ENCODE measurements at places on chromosomes 4 and X.
A peak's percentile ranks its signal among the peaks of the same experiment; 100 is the strongest.

DNA sequence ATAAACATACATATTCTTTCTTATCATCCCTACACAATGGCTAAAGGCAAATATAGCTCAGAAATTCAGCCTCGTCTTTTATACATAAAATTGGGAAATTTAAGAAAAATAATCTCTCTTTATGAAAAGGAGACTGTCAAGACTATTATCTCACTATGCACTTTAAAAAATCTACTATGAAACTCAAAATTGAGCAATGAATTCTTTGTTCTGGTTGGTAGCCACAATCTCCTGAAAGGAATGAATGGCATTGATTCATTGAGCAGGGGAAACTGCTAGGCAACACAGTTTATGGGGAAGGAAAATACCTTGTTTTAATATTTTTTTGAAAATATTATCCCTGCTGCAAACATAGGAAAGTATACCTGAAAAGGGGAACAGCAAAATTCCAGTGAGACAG lies 397.1 kb downstream of the RAB28 start:
- DNase-seq, result no peak

- DNase-seq, result no peak
Measured at GRCh38 chr4:94852616-94853015, 94.9 kb downstream of the BMPR1B start.

DNA sequence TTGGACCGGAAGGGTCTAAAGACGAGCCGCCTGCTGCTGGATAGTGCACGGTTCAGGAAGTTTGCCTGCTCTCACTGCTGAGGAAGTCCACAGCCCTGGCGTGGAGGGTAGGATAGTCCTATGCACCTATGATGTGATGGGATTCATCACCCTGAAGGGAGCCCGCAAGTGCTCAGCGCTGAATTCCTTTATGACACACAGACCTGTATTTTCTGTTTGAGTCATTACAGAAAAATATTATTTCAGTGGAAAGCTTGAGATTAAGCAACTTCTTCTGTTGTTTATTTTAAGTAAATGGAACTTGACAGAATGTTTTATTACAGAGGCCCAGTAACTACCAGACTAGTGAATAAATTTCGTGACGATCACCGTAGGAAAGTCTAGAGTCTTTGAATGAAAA lies 123.2 kb downstream of the TRIML1 start:
- DNase-seq, result no peak

DNA sequence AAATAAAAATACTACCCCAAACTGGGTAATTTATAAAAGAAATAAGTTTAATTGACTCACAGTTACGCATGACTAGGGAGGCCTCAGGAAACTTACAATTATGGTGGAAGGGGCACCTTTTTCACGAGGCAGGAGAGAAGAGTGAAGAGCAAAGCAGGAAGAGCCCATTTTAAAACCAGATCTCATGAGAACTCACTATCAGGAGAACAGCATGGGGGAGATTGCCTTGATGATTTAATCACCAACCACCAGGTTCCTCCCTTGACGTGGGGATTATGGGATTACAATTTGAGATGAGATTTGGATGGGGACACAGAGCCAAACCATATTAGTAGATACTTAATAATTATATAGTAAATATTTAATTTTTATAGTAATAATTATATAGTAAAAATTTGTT lies 10.1 kb downstream of the CISD2 start:
- no peak for DNase-seq

DNA sequence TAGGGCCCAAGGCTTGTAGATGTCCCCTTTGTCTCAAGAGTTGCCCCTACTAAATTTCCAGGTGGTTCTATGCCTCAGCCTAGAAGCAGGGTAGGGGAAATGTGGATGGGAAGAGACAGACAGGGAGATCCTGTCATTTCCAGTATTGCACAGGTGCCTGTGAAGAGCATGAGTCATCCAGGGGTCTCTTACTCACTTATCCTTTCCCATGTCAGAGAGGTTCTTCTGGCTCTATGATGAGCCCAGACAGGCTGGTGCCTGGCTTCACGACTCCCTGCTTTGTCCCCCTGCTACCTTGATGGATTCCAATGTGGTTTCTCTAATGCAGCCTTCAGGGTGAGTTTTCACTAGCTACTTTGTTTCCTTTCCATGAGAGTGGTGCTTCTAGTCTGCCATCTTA lies 35.2 kb upstream of the DDX60 start:
- no peak for DNase-seq

DNA sequence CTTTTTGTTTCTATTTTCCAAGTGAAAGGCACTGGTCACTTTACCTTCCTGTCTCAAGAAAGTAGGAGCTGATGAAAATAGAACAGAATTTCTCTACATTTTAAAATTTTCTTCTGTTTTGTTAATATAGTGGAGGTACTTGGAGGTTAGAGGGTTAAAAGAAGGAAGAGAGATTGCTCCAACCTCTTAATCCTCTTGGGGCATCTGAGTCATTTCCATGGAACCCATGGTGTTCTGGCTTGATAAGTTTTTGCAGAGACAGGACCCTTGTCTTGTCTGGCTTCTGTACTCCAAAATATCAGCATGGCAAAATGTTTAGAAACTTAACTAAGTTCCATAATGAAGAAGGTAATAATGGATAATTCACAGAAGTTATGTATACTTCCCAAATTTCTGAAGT lies 727.2 kb downstream of the C4orf33 start:
- no peak for DNase-seq

DNA sequence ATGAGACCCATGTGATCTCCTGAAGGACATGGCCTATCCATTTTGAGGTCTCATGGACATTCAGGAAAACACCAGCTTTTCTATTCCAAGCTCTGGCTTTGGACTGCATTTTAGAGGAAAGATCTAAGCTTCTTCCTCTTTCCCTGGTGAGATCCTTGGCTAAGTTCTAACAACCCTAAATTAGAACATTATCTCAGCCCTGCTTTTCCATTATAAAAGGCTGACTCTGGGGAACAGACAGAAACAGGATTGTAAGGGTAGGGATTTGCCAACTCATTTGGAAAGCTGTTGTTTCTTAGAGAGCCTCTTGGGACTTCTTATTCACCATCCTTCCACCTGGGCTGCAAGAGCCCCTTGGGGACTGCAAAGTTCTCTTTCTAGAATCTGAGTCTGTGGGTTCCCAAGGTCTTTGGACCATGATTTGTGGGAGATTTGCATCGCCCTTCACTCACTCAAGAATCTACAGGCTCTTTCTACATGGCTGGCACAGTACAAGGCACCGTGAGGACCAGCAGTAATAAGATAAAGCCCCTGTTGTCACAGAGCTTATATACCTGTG lies 146.9 kb downstream of the FNIP2 start:
- no peak for DNase-seq

- no peak for DNase-seq
Measured at GRCh38 chrX:46704767-46705386, 54.0 kb downstream of the SLC9A7 start.

GRCh38 chr4:183396227-183396637 lies 48.2 kb upstream of the CDKN2AIP start:
- DNase-seq, result no peak

DNA sequence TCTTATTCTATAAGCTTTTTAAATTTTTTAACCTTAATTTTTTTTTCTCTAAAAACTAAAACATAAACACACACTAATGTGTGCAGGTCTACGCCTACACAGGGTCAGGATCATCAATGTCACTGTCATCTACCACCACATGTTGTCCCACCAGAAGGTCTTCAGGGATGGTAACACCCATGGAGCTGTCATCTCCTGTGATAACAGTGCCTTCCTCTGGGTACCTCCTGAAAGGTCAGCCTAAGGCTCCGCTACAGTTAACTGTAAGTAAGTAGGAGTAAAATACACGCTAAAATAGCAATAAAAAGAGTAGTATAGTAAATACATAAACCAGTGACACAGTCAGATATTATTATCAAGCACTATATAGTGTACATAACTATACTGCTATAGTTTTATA lies 45.9 kb upstream of the GPRIN3 start:
- no peak for DNase-seq

DNA sequence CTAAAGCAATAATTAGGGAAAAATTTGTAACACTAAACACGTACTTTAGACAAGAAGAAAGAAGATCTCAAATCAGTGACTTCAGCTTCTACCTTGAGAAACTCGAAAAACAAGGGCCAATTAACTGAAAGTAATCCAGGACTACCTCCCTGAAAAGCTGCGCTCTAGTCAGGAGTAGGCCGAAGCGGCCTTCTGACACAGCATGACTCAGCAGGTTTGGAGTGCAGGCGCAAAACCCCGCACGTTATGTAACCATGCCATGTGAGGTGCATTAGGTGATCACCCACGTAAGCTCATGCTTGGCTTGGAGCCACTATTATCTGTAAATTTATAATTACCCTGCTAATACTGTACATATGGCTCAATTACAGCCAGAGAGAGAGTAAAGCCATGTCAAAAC lies 52.8 kb upstream of the CCDC149 start:
- no peak for DNase-seq

- DNase-seq, result no peak
Measured at GRCh38 chr4:4338210-4339001, 48.4 kb downstream of the ZBTB49 start.

GRCh38 chr4:40856277-40856839 lies 106.6 kb downstream of the NSUN7 start:
- no peak for DNase-seq

- DNase-seq, result no peak
Measured at GRCh38 chr4:48237996-48238645, 31.5 kb downstream of the TEC start.

GRCh38 chrX:150358651-150359050 lies 4.5 kb upstream of the MAMLD1 start:
- no peak for DNase-seq

- no peak for DNase-seq
Measured at GRCh38 chrX:97322401-97322800, 438.7 kb downstream of the RPA4 start.

- no peak for DNase-seq
Measured at GRCh38 chr4:159398236-159398638, 295.4 kb downstream of the RAPGEF2 start.

DNA sequence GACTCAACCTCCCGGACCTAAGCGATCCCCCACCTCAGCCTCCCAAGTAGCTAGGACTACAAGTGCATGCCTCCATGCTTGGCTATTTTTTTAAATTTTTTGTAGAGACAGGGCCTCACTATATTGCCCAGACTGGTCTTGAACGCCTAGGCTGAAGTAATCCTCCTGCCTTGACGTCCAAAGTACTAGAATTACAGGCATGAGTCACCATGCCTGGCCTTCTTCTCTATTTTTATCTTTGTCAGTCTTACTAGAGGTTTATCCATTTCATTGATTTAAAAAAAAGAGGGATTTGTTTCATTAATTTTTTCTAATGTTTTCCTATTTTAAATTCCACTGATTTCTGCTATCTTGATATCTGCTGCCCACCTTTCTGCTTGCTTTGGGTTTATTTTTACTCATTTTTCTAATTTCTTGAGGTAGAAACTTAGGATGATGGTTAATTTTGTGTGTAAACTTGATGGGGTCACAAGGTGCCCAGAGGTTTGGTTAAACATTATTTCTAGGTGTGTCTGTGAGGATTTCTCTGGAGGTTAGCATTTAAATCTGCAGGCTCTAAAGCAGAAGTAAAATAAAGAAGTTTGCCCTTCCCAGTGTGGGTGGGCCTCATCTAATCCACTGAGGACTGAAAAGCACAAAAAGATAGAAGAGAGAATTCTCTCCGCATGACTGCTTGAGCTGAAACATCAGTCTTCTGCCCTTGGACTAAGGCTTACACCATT lies 116.2 kb upstream of the DCLK2 start:
- no peak for DNase-seq

GRCh38 chr4:86876894-86877685 lies 15.1 kb downstream of the C4orf36 start:
- no peak for DNase-seq

DNA sequence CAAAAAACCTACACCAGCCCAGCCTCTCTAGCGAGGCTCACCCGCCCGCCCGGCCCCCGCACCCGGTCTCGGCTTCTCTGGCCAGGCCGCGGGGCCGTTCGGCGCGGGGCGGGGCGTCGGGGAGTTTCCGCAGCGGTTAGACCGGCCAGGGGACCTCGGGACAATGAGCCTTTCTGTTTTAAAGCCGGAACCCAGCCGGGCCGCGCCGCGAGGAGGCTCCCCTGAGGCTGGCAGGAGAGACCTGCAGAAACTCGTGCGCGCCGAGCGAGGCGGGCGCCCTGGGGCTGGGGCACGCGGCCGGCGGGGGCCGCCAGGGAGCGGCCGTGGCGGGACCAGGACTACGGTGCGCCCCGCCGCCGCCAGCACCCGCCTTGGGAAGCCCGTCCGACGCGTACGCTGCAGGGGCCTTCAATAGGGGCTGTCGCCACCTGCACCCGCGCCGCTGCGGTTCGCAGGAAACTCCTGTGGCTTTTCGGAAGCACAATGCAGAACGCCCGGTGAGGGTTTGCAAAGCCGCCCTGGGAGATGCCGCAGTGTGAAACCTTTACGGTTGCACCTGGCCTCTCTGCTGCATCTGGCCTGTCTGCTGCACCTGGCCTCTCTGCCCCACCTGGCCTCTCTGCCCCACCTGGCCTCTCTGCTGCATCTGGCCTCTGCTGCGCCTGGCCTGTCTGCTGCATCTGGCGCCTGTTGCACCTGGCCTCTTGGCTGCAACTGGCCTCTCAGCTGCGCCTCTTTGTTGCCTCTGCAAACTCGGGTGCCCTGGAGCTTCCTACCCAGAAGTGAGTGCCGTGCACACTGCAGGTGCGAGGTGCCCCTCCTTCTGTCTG lies 63.9 kb downstream of the TRAPPC11 start:
- DNase-seq, result peak; percentile 35

GRCh38 chr4:77449171-77449570 lies 156.4 kb upstream of the CXCL13 start:
- DNase-seq, result no peak

DNA sequence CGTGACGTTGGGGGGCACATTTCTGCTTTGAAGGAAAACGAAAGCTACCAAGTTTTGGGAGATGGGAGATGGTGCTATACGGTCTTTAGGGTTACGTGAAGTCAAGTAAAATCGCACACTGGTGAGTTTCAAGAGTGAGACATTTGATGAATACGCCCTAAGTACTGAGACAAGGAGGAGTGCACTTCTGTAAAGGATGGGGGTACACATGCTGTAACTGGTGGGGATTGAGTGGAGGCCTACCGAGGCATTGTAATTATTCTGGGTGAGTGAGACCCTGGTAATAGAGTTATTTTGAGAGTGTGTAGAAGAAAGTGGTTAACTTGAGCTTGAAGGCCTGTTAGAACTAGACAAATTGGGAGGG lies 536 bp downstream of the SH3BGRL start:
- no peak for DNase-seq

DNA sequence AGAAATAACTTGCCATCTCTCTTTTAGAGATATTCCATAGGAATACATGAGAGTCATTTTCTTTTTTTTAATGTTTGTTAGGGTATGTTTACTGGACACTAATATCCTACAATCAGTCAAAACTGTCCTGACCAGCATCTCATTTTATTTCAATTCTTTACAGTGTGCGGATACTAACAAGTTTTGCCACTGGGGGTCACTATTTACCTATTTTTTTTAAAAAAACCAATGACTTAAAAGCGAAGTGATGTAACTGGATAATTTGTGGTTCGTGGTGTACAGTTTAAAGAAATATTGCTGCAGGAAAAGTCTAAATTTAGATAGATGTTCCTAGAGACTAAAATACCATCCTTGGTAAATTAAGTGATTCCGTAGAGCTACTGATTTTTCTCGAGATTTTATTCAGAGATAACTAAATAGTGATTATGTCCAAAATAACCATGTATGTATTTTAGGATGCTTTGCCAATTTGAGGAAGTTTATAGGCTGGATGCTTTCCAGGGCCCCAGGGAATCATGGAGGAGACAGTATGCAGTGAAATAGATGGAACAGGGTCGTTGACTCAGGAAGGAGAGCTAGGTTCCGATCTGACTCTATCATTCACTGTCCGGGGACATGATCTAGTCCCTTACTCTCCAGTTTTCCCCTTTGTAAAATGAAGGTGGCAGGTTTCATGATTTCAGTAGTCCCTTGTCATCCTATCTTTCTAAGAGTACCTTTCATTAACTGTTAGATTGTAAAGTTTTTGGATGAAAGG lies 34.0 kb upstream of the GNPDA2 start:
- DNase-seq, result no peak

All from effector memory CD4-positive, alpha-beta T cell (primary cell).